LoVo (cell line): ENCODE measurements at places on chromosomes 2 and 18.

DNA sequence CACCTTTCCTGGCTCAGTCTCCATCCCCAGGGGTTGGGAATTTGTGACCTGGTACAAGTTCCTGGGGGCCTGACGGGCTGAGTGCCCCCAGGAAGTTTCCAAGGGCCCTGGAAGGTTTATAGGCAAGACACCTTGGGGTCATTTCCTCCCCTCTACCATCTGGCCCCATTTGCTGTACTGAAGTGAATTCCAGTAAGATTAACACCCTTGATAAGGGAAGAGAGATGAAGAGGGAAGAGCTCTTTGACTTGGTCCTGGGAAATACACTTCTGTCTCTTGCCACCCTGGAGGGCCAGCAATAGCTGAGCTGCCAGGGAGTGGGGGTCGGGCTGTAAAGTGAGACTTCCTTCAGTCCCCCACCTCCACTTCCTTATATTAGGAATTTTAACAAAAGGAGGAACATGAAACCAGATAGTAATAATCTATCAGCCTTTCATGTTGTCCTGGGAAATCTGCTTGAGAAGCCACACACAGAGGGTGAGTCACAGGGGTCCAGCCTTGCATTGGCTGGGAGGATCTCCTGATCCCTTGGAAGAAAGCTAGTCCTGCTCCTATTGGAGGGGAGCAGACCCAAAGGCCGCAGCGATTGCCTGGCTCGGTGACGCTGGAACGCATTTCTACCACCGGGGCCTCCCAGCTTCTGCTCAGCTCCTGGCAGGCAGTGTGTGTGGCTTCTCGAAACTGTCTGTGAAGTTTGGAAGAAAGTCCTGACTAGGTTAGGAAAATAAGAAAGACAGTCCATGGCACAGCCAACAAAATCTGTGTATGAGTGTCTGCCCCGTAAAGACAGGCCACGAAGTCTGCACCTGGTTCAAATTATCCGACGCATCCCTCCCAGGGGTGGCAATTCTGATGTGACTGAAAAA, 87.3 kb downstream of the ACAA2 start:
- peak; percentile 87 for DNase-seq

DNA sequence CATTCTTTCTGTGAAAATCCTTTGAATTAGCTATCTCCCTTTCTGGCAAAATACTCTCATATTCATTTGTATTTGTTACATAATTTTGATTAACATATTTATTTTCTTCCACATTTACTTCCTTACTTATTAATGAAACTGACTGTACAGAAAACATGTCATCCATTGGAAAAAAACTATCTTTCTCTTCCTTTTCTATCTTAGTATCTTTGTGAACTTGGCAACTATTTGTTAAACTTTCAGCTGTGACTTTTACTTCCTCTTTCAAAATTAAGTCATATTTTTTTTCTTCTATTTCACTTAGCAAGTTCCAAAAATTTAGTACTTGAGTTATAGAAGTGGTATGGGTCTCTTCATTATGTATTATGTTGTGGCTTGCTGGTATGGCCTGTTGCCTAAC, 2.6 kb downstream of the RAD51AP2 start:
- DNase-seq: no peak

- no peak for DNase-seq
Measured at GRCh38 chr2:241378816-241379215, 22.7 kb downstream of the FARP2 start.

- DNase-seq: peak; percentile 20
Measured at GRCh38 chr2:6773007-6773693, 92.6 kb downstream of the CMPK2 start.

- no peak for DNase-seq
Measured at GRCh38 chr2:180692322-180692721, 288.1 kb upstream of the UBE2E3 start.
